CD4-positive, alpha-beta T cell treated with Interleukin-15 for 4 hours (primary cell): ENCODE measurements at places on chromosomes 4 and X.

GRCh38 chr4:13733817-13734216 lies 106.3 kb upstream of the BOD1L1 start:
- no peak for DNase-seq

DNA sequence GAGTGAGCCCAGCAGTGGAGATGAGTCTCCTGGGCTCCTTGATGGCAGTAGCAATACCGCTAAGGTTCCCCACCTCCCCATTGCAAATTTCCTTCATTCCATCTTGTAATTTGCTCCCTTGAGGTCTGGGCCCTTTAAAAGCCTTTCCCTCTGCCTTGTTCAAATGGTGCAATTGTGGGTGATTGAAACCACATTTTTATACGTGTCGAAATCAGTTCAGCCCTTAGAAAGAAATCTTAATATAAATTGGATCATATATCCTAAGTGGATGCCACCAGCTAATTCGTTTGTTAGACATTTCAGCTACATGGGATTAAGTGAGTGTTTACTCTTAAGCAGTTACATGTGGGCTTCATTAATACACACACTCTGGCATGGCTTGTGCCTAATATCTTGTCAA lies 68.6 kb downstream of the NHS start:
- DNase-seq: no peak

DNA sequence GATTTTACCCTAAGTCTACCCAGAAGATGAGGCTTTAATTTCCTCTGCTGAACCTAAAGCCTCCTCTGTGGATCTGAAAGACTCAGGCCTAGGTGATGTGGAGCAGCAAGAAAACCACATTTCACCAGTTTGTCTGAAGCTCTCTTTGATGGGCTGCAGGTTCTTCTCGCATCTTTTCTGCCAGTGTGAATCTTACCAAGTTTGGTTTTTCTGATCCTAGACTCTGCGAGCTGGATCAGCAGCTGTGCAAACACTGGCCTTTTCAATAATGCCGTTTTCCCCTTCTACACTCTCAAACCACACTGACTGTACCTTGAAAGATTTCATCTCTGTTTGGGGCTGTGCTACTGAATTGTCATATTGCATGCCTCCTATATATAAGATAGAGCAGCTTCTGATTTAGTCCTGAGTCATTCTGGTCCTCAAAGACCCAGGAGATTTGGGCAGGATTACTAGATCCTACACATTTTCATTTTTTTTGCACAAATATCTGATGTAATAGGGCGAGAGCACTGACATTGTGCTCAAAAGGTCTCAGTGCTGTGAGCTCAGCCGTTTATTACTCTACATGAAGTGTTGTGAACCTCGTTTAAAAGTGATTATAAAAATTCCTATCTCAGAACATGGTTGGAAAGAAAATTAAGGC lies 133.6 kb upstream of the FAM9C start:
- no peak for DNase-seq

GRCh38 chrX:86148024-86148511 lies at the start of gene DACH2:
DACH2 (plus strand) TSS chrX:86148451.
- DNase-seq: peak; percentile 22

- no peak for DNase-seq
Observed at GRCh38 chr4:6887591-6888371, 21.8 kb upstream of the TBC1D14 start.
